ENCODE measurements at places on chromosomes 2 and 18. TPM values are rescaled to one million over a fixed set of nuclear protein-coding genes. Genes with fewer than 3 reads are reported as not detected.

DNA sequence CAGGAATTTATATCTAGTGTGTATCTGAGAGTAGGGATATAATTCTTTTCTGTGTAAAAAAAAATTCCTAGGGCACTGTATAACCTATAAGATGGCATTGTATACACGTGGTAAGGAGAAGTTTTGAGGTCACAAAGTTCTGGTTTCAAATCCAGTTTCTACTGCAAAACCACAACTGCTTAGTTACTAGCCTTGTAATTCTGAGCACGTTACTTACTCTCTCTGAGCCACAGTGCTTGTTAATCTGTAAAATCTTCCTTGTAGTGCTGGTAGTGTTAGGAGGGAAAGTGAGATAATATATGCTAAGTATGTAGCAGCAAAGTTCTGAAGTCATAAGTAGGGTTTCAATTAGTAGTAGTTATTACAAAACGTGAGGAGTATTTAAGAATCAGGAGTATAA lies 175.4 kb downstream of the SATB2 start:
- no peaks in the 10 kb centered on the region for H3K27me3 ChIP-seq
- no peaks in the 10 kb centered on the region for H3K36me3 ChIP-seq
- DNase-seq, result no peak

- no peak for DNase-seq
- no peak overlapping the region for H3K4me3 ChIP-seq
- H3K4me1 ChIP-seq, result peaks cover 9% of the 10 kb centered on the region
- no peaks in the 10 kb centered on the region for H3K27me3 ChIP-seq
- no peak overlapping the region for H3K27ac ChIP-seq
- H3K36me3 ChIP-seq, result no peaks in the 10 kb centered on the region
Observed at GRCh38 chr2:160223560-160223959, 23.5 kb upstream of the ITGB6 start.

DNA sequence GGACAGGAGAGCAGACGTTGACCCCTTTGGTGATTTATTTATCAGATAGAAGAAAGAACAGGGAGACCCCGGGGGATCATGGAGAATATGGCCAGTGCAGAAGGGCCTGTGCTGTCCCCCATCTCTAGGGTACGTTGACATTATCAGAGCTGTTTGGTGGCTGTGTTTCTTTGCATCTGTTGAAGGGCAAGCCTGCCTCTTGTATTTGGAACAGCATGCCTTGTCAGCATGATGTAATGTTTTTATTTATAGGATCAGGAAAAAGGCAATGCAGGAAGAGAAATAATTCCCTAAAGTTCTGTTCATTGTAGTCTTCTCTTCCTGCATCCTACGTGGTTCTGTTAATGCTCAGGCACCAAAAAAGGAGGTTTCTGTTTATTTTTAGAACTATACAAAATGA lies 49.8 kb upstream of the CABYR start:
- no peak overlapping the region for H3K4me3 ChIP-seq
- no peaks in the 10 kb centered on the region for H3K27me3 ChIP-seq

DNA sequence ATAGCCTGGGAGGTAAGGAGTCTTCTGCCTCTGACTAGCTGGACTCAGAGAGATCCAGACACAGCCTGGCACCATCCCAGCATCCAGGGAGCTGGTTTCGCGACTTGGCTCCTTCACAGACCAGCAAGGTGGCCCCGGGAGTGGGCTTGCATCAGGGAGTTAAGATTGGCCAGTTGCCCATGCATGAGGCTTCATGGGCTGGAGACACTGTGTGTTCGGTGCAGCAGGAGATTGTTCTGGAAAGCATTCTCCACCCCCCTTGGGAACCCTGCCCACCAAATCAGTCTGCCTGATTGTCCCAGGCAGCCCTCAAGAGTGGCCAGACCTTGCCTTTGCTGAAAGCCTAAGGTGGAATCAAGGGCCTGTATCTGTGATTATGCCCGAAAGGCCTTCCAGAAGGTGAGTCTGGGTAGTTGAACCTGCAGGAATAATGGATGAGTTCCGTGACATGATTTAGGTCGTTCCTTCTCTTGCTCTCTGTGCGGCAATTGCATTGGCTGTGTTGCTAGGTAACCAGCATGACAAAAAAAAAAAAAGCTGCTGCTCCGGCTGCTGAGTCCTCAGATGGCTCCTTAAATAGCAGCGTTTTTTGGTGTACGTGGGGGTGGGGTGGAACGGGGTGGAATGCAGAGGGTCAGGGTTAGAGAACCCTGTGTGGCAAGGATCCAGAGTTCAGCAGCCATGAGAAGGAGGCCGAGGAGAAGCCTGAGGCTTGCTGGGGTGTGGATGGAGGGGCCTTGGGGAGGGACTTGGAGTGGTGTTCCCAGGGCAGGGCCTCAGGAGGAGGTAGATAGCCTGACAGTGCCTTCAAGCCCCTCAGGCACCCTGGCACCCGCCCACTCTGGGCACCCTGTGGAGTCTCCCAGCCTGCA lies 93.0 kb upstream of the MCFD2 start:
- DNase-seq, result no peak
- H3K36me3 ChIP-seq, result peaks cover 23% of the 10 kb centered on the region
- H3K4me1 ChIP-seq, result no peaks in the 10 kb centered on the region
- no peak overlapping the region for H3K4me3 ChIP-seq
- H3K27me3 ChIP-seq, result no peaks in the 10 kb centered on the region

DNA sequence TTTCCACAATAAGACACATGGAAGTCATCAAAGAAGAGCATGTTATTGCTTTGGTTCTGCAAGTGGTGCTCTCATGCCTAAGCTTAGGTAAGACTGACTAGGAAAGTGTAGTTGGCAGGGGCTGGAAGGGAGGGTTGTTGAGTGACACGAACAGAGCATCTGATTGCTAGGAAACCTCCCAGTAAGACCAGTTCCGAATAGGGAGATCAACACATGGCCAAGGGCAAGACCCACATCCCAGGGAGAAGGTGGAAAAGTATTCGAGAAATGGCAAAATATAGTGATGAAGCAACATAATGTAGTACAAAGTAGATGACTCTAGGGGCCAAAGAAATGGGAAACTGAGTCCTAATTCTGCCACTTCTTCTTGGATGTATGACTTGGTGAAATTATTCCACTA lies 33.8 kb upstream of the FMNL2 start:
- no peaks in the 10 kb centered on the region for H3K36me3 ChIP-seq
- H3K27ac ChIP-seq, result no peak overlapping the region
- H3K27me3 ChIP-seq, result no peaks in the 10 kb centered on the region
- H3K4me3 ChIP-seq, result no peak overlapping the region
- H3K4me1 ChIP-seq, result no peaks in the 10 kb centered on the region

- H3K4me3 ChIP-seq, result no peak overlapping the region
- H3K36me3 ChIP-seq, result peaks cover 2% of the 10 kb centered on the region
- DNase-seq, result no peak
- no peaks in the 10 kb centered on the region for H3K4me1 ChIP-seq
- no peak overlapping the region for H3K27ac ChIP-seq
Observed at GRCh38 chr2:190501702-190502407, 32.7 kb downstream of the NEMP2 start.

DNA sequence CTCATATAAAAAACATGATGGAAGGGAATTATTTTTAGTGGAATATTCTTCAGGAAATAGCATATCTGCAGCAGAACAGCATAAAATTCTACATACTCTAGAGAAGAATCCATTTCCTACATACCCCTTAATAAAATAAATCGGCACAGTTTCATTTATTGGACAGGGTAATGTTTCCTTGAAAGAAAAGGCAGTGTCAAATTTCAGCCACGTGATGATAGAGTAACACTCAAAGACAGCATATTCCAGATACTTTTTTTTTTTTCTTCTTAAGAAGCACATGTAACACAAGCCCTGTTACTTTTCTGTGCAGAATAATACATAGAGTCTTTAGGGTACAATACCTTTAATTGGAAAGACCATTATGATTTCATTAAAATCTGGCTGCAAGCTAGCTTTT lies 204.4 kb downstream of the SRBD1 start:
- no peaks in the 10 kb centered on the region for H3K27me3 ChIP-seq
- no peaks in the 10 kb centered on the region for H3K4me1 ChIP-seq

GRCh38 chr2:32715981-32716380 lies 88.1 kb downstream of the TTC27 start:
- H3K4me3 ChIP-seq, result no peak overlapping the region
- DNase-seq, result no peak
- H3K27me3 ChIP-seq, result no peaks in the 10 kb centered on the region
- H3K4me1 ChIP-seq, result no peaks in the 10 kb centered on the region

GRCh38 chr2:218679119-218679518 lies 7.2 kb downstream of the STK36 start:
- H3K36me3 ChIP-seq, result no peaks in the 10 kb centered on the region
- H3K27me3 ChIP-seq, result no peaks in the 10 kb centered on the region
- H3K27ac ChIP-seq, result no peak overlapping the region
- no peaks in the 10 kb centered on the region for H3K4me1 ChIP-seq
- H3K4me3 ChIP-seq, result no peak overlapping the region
- DNase-seq, result no peak

GRCh38 chr2:105297216-105297615 lies 32.3 kb downstream of the TGFBRAP1 start:
- H3K4me3 ChIP-seq, result no peak overlapping the region
- peaks cover 10% of the 10 kb centered on the region for H3K36me3 ChIP-seq
- no peaks in the 10 kb centered on the region for H3K27me3 ChIP-seq
- H3K27ac ChIP-seq, result no peak overlapping the region
- DNase-seq, result no peak

- H3K4me3 ChIP-seq, result no peak overlapping the region
- DNase-seq, result no peak
- no peaks in the 10 kb centered on the region for H3K36me3 ChIP-seq
- H3K27ac ChIP-seq, result no peak overlapping the region
Observed at GRCh38 chr2:182281276-182281675, 145.6 kb downstream of the PDE1A start.

Gene ASXL3
- total RNA-seq, result 0.15 TPM

Gene GNAL
- not detected for total RNA-seq

Gene EPG5
- total RNA-seq, result 12.5 TPM

Gene PDE1A
- total RNA-seq, result not detected

Gene ALPI
- not detected for total RNA-seq

Gene LRRC30
- not detected for total RNA-seq
